NCI-H1105 (cell line): ENCODE measurements at places on chromosomes 11 and 22.

DNA sequence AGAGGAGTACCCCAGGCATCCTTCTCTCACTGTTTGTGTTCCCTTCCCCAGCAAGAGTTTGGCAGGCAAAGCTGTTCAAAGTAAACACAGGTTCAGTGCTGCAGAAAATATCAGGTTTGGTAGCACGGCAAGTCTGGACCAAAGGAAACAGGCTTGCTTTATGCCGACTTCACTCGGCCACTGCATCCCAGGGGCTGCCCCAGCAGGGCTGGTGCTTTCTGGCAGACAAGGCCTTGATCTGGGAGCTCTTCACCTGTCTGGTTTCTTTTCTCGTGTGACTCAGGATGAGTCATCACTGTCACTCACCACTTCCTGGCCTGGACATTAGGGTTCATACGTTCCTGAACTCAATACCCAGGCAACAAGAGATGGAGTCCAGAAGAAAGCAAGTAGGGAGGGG is 52.6 kb upstream of the NAV2 start:
- DNase-seq = no peak

DNA sequence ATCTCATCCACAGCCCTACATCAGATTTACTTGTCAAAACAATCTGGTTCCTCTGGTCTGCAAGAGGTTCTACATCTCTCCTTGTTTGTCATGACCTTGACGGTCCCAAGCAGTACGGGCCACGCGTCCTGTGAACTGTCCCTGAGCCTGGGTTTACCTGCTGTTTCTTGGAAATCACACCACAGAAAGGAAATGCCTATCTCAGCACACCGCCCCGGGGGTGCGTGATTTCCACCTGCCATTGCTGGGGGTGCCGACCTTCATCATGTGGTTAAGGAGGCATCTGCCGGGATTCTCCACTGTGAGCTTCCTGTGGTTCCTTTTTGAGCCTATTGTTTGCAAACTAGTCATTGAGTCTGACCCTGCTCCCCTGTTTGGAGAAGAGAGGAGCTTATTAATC is 1363.4 kb downstream of the BRD1 start:
- DNase-seq = no peak

GRCh38 chr11:69027704-69028372 is 14.8 kb upstream of the MRGPRF start:
- DNase-seq = no peak

GRCh38 chr11:1560649-1561251 is 11.3 kb downstream of the DUSP8 start:
- no peak for DNase-seq

GRCh38 chr22:32695451-32695891 is 106.0 kb upstream of the TIMP3 start:
- no peak for DNase-seq

DNA sequence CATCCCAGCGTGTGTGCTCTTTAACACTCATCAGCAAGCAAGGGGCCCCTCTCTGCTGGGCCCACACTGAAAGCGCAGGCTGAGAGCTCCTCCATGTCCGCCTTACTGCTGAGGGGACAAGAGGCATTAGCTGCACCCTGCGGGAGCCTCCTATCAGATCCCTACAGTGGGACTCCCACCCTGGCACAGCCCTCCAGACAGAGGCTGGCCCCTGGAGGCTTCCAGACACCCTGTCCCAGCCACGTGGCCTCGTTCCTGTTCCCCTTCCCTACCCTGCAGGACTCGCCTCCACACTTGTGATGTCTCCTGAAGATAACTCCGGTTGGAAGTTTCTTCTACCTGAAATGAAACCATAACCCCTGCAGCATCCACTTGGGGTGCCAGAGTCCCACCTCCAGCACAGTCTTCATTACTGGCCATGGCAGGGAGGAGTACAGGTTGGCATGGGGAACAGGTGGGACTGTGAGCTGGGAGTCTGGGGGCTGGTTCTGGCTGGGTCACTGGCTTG is 5.0 kb upstream of the SH3BP1 start:
- DNase-seq = no peak

DNA sequence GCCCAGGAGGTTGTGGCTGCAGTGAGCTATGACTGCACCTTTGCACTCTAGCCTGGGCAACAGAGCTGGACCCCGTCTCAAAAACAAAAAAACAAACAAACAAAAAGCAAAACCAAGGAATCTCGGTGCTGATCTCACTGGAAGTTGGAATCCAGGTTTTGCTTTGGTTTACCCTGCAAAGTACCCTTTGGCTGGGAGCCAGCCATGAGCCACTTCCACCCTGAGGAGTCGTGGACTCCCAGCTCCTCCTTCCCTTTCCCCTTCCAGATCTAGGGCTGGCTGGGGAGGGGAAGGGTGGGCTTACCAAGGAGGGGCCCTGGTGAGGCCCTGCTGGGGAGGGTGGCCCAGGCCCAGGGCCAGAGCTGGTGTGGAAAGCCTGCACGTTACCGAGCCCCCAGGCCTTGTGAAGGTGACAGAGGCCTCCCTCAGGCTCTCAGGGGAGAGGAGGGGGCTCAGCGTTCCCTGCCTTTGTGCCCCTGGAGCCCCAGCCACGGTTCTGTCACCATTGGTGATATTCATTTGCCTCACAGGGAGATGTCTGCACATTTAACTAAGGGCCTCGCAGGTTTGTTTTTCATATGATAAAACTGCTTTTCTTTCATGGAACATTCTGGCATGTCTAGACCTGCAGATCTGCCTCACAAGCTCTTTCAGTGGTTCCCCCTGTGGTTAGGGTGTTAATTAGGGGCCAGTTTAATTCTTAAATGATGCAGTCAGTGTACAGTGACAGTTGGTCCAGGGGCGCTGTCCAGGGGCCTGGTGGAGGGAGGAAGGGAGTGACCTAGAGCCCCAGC is 29.0 kb downstream of the FBLN1 start:
- no peak for DNase-seq
